Upper lobe of left lung (tissue), 6 donors: ENCODE measurements at places on chromosomes 1 and 21. TPM values are rescaled to one million over a fixed set of nuclear protein-coding genes. Genes with fewer than 3 reads are reported as not detected.

GRCh38 chr21:25501462-25501861 is 105.8 kb downstream of the MRPL39 start:
- H3K27me3 ChIP-seq, result no peaks in the 10 kb centered on the region
- no peak overlapping the region for H3K27ac ChIP-seq
- H3K4me1 ChIP-seq, result no peaks in the 10 kb centered on the region
- DNase-seq, result no peak

DNA sequence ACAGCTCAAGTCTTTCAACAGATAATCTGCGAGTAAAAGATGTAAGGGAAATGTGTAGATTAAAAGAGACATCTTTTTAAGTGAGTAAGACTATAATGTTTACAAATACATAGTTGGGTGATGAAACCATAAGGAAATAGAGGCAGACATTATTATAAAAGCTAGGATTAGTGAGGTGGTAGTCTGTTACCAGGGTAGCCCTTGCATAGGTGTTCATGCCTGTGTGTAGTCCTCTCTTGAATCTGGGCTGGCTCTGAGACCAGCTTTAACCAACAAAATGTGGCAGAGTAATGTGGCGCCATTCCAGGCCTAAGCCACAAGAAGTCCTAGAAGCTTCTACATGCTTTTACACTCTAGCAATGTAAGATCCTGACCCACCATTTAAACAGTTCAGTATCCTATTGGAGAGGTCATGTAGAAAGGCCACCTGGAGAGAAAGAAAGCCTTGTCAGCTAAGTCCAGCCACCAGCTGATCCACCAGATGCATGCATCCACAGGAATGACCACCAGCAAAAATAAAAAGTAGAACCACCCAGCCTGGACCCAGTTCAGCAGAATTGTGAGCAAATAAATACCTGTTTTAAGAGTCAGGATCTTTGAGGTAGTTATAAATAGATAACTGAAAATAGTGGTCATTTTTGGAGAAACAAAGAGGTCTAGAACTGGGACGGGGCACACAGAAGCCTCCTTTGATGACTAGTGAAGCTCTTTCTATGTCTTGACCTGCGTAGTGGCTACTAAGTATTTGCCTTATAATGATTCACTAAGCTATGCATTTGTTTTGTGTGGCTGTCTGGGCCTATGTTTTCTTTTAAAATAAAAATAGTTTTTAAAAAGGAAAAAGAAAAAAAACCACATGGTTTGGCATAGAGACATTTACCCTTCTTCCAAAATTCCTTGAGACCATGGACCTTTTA is 8.1 kb downstream of the NIBAN1 start:
- no peak overlapping the region for H3K27ac ChIP-seq
- H3K27me3 ChIP-seq, result no peaks in the 10 kb centered on the region
- DNase-seq, result no peak
- no peaks in the 10 kb centered on the region for H3K4me1 ChIP-seq
- no peak overlapping the region for H3K4me3 ChIP-seq
- no peaks in the 10 kb centered on the region for H3K36me3 ChIP-seq

DNA sequence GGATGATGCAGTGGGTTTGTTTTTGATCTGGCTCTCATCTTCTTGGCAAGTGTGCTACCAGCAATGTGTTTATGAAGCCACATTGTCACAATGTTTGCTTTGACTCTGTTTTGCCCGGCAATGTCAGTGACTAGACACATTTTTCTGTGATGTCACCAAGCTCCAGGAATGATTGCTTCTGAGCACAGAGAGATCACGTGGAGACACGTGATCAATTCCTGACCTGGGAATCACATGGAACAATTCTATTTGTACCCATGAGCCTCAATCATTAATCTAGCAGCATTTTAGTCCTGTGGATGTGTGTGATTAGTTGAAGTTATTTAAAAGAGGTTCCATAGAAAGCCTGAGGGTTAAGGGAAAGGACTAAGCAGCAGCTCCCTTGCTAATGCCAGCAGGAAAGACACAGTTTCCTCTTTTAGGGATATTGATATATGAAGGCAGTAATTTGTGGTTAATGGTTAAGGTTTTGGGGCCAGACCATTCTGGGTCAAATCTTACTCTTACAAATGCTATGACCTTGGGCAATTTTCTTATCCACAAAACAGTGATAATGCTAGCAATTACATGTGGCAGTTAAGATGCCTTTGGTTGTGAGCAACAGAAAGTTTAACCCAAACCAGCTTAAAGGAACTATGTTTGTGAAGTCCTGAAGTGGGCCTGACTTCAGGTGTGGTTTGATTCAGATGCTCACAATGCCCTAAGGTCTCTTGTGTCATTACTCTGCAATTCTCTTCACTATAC is 59.0 kb downstream of the FASLG start:
- no peak for DNase-seq
- no peaks in the 10 kb centered on the region for H3K36me3 ChIP-seq
- no peak overlapping the region for H3K4me3 ChIP-seq
- H3K27ac ChIP-seq, result no peak overlapping the region
- H3K4me1 ChIP-seq, result peaks cover 5% of the 10 kb centered on the region
- no peaks in the 10 kb centered on the region for H3K27me3 ChIP-seq

DNA sequence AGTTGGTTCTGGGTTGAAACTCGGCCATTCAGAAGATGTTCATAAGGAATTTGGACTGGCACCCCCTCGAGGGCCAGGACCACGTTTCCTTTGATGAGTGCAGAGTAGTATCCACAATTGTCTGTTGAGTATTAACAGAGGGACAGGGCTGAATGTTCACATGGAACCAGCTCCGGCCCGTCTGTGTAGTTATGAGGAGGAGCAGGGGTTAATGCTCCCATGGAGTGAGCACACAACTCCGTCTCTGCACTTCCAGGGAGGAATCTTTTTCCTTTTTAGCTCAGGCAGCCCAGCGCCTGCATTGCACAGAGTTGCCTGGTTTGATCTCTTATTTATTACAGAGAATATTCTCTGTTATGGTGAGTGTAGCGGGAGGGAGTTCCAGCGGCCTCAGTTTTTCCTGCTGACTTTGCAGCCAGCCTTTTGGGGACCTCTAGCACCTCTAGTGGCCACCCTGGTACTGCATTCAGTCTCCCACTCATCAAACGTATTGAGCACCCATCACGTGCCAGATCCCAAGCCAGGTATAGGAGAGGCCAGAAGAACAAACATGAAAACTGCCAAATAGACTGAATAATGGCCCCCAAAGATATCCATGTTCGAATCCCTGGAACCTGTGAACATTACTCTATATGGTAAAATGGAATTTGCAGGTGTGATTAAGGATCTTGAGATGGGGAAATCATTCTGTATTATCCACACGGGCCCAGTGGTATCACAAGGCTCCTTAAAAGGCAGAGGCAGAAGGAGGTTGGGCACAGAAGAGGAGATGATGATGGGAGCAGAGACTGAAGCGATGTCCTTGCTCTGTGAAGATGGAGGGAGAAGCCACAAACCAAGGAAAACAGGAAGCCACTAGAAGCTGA is 167.7 kb upstream of the CSF3R start:
- H3K36me3 ChIP-seq, result no peaks in the 10 kb centered on the region
- no peak overlapping the region for H3K27ac ChIP-seq
- no peaks in the 10 kb centered on the region for H3K4me1 ChIP-seq
- no peaks in the 10 kb centered on the region for H3K27me3 ChIP-seq
- no peak overlapping the region for H3K4me3 ChIP-seq

GRCh38 chr1:53415432-53415831 is 43.8 kb upstream of the DMRTB1 start:
- H3K36me3 ChIP-seq, result no peaks in the 10 kb centered on the region
- H3K27ac ChIP-seq, result no peak overlapping the region
- H3K4me1 ChIP-seq, result no peaks in the 10 kb centered on the region
- H3K27me3 ChIP-seq, result no peaks in the 10 kb centered on the region

The STPG1 gene
- total RNA-seq, result 9.1 TPM

The NCSTN gene
- 60.7 TPM for total RNA-seq
